ENCODE measurements at places on chromosomes 7 and 10.

- no peak for DNase-seq
These were observed 74.6 kb upstream of the FRMD4A start for GRCh38 chr10:14405076-14406065.

- DNase-seq, result no peak
These were observed 24.3 kb downstream of the PDZD8 start for GRCh38 chr10:117350909-117351308.

DNA sequence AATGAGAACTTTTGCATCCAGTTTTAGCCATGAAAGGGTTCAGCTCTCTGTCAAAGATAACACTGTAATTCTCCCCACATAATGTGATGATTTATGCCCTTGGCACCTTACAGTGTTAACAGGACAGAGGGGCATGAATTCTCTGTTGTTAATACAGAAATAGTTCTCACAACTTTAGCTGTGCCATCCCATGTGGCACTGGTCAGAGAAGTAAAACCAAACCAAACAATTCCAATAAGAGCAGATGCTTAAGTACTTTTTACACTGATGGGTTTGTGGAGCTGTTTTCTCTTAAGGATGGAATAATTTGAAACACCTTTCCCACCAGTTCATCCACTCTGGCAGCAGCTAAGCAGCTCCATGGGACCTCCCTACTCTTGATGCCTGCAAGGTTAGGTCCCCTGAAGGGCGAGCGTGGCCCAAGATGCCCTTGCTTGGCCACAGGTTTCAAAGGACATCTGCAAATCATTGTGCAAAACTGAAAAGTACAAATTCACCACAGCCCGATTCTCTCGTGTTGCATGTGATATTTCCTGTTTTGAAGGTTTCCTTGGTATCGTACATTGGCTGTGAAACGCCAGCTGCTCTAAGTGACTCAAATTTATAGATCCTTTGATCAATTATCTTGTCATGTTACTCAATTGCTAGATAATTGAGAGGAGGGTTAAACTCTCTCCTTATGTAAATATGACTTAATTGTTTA, 82.5 kb upstream of the CREB5 start:
- no peak for DNase-seq

DNA sequence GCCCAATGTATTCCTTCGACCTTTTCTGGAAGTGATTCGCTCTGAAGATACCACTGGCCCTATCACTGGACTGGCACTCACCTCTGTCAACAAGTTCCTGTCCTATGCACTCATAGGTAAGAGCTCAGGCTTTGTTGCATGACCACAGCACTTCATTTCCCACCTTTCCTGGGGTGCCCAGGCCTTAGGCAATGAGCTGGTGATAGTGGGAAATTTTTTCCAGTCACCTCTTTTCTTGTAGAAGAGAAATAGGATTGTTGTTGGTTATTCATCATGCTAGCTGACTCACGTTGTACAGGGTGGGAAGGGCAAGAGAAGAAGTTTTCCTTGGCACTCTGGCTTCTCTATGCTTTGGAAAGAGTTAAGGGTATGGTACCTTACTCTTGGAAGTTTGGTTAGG, 51.4 kb upstream of the NFKB2 start:
- DNase-seq, result no peak

GRCh38 chr7:49398236-49398635, 375.2 kb upstream of the VWC2 start:
- DNase-seq, result no peak

DNA sequence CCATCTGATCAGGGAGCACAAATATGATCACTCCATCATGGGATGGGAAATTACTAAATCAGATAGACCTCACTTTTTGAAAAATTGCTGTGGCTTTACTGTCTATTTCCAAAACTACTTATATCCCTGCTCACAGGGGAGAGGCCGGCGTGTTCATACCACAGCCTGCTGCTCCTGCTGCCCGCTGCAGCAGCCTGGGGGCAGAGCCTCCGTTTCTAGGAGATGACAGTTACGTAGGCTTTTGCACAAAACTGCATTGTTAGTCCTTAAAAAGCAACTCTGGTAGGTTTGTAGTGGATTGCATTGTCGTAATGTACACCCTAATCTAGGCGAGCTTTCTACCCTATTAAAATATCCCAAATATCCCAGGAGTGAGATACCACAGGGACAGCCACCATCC, 203.7 kb downstream of the EBF3 start:
- no peak for DNase-seq

DNA sequence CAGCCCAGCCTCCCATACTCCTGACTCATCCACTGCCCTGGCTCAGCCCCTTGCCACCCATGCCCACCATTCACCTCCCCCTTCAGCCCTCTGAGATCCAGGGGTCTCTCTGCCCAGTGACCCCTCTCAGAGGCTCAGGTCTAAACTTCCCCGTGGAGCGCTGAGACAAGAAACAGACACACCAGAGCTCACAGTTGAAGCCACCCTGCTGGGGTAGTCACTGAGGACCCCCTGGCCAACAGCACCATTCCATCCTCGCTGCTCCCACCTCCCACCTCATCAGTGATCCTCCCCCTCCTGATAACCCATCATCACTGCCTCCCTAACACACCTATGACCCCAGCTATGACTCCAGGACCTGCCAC, 100.7 kb downstream of the GRID1 start:
- no peak for DNase-seq

DNA sequence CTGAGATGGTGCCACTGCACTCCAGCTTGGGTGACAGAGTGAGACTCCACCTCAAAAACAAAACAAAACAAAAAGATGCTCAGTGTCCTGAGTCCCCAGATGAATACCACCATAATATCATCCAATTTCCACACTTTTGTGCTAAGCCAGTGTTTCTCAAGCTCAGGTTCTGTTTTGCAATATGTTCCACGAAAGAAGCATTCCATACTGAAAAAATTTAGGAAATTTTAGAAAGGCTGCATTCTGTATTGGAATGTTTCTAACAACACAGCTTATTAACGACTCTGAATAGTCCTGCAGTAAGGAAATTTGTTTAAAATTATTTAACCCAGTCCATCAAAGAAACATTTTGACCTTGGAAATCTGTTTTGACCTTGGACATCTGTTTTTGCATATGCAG, 142.4 kb downstream of the EPC1 start:
- DNase-seq, result no peak

- no peak for DNase-seq
These were observed 464.0 kb downstream of the INHBA start for GRCh38 chr7:41238851-41239331.

DNA sequence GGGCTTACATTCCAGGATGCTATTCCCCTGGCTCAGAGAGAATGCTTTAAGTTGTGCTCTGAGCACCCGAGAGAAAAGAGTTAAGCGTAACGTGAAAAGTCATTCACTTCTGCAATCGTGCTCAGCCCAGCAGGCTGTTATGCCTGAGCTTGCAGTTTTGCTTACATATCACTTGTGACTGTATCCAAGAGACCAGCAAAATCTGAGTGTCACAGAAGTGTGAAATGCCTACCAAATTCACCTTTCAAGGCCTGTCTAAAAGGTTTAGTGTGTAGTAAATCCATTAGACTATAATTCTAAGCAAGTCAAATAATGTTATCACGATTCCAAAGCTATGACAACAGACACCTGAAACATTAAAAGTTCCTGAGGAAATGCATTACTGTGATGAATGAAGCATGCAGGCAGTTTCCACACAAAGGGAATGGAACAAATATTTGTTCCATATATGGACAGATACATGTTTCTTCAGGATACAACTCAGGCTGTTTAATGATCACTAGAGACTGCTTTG, 20.1 kb downstream of the ITGB1 start:
- no peak for DNase-seq

DNA sequence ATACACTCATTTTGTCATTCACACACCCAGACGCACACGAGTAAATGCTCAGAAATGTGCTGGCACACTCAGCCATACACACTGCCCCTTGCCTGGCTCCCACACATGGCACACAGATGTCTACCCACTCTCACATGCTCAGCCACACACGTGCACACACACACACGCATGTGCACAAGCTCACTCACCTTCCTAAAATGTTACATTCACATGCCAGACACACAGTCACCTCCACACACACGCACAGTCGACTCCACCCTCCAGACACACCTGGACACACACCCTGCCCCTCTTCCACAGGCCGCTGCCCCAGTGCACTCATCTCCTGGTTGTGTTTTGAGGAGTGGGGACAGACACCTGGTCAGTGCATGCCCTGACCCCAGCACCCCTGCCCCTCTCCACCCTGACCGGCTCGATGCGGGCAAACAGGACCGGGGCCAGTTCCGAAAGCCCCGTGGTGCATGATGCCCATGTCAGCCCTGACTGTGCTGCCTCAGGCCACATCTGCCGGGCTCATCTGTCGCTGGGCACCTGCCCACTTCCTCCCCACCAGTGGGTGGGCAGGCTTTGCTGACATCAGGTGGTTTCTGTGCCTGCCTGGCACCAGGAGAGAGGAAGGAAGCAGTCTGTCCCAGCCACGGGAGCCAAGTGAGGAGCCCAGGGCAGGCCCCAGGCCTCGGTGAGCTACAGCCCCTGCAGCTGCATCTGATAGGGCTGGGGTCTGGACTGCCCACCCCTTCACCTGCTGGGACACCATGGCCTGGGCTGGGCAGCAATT, 84.9 kb upstream of the ZNF716 start:
- no peak for DNase-seq

- peak; percentile 64 for DNase-seq
These were observed 155.6 kb downstream of the SH3PXD2A start for GRCh38 chr10:103699611-103700435.

DNA sequence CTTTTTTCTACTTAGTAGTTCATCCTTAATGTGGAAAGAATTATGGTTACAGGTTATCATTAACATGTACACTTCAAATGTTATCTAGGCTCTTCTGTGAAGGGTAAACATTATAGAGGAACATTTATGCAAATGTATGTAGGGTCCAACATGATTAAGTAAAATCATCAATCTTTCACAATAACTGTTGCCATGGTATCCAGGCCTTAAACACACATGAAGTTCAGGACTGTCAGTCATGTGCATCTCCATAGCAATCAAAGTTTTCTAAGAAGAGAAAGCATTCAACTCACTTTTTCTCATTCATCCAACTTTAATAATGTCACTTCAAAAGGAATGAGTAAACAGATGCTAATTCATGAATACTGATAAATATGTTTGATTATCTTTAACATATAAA, 83.6 kb downstream of the DNAJC1 start:
- DNase-seq, result no peak

- DNase-seq, result no peak
These were observed 19.3 kb upstream of the ZNF365 start for GRCh38 chr10:62354916-62355315.

DNA sequence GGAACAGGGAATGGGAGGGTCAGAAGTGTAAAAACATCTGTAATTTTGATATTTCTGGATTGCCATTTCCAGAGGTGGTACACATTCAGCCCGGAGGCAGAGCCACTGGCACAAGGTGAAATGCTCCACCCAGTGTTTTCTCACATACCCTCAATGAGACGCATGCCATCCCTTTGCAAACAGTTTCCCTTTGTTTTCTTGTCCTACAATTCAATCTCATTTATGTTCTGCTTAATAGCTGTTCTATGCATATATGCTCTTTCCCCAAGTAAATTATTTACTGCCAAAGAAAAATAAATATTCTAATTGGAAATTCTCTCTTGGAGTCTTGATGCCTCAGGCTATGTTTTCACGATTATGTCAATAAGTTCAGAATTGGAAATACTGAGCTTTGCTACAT, 369.7 kb upstream of the AKR1E2 start:
- DNase-seq, result no peak

GRCh38 chr10:34098821-34099567, 716.1 kb downstream of the PARD3 start:
- no peak for DNase-seq

GRCh38 chr10:86287110-86287793, 79.3 kb downstream of the GRID1 start:
- DNase-seq, result no peak

GRCh38 chr10:4174197-4174596, 389.2 kb upstream of the KLF6 start:
- DNase-seq, result peak; percentile 49

DNA sequence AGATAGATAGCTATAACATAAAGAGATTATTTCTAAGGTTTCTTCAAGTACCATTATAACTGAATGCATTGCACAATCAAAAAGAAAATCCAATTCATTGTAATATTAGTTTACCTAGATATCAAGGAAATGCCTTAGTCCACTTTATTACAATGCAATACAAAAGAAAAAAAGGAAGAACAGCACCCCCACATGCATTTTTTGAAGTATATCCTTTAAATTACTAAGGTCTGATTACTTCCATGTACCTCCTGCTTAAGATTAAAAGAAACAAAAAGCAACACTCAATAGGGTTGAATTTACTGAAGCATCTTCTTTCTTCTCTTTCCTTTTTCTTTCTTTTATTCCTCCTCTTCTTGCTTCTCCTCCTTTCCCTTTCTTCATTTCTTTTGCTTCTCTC, 973.8 kb upstream of the LRRTM3 start:
- no peak for DNase-seq

- no peak for DNase-seq
These were observed 42.4 kb downstream of the P4HA1 start for GRCh38 chr10:73054286-73054685.

DNA sequence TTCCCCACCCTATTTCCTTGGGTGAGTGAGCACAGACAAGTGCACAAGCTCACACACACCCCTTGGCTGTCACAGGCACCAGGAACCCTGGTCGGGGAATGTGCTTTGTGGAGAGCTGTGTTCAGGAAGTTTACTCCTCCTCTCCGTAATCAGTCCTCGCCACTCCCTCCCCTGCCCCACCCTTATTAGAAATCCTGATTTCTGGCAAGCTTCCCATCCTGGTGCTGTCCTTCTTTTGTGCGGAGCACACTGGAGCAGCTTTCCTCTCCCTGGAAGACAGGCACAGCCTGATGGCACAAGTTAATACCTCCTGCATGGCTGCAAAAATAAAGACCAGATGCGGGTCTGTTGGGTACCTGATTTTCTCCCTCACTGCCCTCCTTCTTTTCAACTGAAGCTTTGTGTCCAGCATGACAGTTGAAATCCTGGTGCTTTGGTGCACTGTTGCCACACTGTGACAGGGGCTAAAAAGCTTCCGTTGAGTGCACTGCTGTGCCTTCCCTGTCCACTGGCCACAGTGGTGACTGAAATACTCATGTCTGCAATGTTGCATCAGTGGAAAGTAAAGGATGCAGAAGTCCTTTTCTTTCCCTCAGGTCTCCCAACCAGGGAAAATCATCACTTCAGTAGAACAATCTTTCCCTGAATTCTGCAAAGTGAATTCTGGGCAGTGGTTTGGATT, 55.0 kb downstream of the LRRC4 start:
- peak; percentile 77 for DNase-seq

DNA sequence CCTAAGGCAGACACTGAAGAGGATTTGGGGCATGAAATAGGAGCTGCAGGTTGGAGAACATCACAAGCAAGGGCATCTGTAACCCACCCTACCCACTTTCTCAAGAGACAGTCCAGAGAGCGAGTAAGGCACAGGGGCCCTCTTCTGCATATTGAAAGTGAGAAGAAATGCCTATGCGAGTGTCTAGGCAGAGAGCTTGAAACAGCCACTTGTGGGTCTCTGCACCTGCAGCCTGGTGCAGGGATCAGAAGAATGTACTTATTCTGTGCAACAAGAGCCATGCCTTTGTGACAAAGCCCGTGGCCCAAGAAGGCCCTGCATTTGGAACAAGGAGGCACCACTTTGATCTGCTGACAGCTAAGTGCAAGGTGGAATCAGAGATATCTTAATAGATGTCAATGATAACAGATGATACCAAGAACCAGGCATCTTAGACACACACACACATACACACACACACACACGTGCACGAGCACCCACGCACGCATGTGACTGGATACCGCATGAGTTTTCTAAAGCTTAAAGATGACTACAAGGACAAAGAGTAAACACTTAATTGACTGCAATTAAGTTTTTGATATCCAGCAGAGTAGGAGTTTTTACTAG, 89.3 kb downstream of the NPSR1 start:
- no peak for DNase-seq

- DNase-seq, result no peak
These were observed 50.3 kb downstream of the SLIT1 start for GRCh38 chr10:97135464-97135863.

Measured in neural progenitor cell (in vitro differentiated cells).